Stimulated activated CD4-positive, alpha-beta T cell treated with anti-CD3 and anti-CD28 coated beads, Interleukin-4, amount 100 ng/mL, for 24 hours (primary cell): ENCODE measurements at places on chromosomes 6 and 20.
A peak's percentile ranks its signal among the peaks of the same experiment; 100 is the strongest.

GRCh38 chr20:9053108-9053507, 15.8 kb upstream of the PLCB4 start:
- DNase-seq: no peak

GRCh38 chr6:70823651-70824050, 133.2 kb downstream of the B3GAT2 start:
- DNase-seq: no peak

DNA sequence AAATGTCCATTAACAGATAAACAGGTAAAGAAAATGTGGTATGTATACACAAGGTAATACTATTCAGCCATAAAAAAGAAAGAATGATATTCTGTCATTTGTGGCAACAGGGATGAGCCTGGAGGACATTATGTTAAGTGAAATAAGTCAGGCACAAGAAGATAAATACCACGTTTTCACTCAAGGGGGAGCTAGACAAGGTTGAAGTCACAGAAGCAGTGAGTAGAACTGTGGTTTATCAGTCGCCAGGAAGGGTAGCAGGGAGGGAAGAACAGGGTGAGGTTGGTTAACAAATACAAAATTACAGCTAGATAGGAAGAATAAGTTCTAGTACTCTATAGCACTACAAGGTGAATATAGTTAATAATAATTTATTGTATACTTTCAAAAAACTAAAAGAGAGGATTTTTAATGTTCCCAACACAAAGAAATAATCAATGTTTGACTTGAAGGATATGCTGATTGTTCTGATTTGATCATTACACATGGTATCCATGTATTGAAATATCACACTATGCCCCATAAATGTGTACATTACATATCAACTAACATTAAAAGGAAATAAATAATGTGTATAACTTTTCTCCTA, 21.1 kb downstream of the RTN4IP1 start:
- DNase-seq: peak; percentile 34

- no peak for DNase-seq
Measured at GRCh38 chr20:52624281-52624680, 347.9 kb upstream of the TSHZ2 start.

DNA sequence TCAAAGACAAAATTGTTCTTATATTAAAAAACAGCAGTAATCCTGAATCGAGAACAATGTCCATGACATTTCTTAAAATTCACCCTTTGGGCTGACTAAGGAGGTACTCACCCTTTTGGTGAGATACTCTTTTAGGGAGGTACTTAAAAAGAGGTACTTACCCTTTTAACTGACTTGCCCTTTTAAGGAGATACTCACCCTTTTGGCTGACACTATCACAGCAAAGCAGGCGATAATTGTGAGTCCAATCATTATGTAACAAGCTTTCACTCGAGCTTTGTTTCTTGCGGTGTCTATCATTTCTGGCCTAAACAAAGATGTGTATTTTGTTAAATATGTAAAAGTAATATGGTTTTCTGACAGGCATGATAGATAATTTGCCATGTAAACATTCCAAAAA, 3.7 kb downstream of the FAM162B start:
- no peak for DNase-seq

GRCh38 chr20:50450881-50451752, 59.1 kb upstream of the PTPN1 start:
- no peak for DNase-seq

DNA sequence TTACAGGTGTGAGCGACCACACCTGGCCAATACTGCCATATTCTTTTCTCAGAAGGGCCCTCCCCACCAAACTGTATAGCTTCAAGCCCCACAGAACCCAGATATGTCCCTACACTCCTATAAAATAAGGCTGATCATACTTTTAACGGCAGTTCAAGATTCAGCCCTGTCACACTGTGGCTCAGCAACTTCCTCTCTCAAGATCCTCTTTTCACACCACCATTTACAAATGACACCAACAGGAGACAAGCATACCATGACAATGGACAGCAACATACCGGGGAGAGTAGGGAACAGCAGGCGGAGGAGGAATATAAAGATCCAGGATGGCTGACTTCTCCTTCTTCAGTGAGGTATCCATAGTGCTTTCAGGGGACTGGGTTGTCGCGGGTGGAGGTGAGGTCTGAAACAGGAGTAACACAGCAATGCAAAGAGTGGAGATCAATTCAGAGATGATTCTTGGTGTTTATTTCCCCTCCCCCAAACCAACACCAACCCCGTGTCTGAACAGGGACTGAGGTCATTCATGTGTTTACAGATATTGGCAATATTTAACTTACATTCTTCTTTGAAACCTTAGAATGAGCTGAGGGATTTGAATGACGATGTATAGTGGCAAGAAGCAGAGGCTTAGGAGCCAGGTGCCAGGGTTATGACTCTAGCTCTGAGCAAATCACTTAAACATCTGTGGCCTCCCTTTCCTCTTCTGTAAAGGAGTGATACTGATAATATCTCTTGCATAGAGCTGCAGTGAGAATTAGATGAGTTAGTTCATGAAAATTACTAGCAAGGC, 57.6 kb upstream of the IPCEF1 start:
- no peak for DNase-seq

- DNase-seq: peak; percentile 20
Measured at GRCh38 chr20:37202267-37202943, 23.1 kb upstream of the MROH8 start.

- no peak for DNase-seq
Measured at GRCh38 chr6:2047855-2048254, 197.6 kb downstream of the GMDS start.

DNA sequence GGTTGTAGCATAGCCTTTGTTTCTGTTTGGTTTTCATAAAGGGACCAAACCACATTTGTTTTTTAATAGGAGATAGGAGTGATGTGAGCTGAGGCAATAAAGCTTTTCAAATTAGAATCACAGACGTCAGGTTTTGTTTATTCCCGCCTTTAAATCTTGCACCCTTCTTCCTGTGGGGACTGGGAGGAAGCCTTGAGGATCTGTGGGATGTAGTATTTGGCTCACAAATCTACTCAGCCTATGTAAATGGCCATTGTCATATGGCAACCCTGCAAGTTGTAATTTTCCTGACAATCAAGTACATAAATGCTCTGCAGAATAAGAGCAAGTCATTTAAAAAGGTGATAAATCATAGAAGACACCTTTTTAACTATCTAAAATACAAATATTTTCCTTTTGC, 110.4 kb downstream of the ADGRG6 start:
- DNase-seq: no peak

DNA sequence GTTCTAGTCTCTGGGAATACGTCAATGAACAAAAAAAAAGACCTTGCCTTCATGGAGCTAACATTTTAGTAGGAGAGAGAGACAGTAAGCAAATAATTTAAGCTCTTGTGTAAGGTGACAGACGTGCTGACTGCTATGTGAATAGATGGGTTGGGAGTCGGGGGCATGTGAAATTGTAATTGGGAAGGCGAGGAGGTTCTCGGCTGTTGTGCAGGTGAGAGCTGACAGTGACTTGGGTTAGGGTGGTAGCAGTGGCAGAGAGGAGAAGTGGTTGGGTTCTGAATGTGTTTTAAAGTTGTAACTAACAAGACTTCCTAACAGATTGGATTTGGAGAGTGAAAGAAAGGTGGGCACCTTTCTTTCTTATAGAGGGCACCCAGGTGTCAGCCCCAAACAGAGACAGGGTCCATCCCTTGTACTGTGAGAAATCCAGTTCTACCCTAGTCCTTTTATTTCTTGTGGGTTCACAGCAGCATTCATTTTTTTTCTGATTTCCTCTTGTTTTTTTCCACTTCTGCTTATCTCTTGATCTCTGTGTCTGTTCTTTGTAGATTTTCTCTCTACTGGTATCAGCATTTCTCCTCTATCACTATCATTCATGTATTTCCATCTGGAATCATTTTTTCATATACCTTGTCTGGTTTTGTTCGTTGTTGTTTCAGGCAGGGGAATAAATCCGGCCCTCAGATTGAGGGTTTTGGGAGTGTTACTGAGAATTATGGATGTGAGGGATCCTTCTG, 15.4 kb upstream of the MYLK2 start:
- no peak for DNase-seq

GRCh38 chr6:41430875-41431274, 95.5 kb downstream of the NCR2 start:
- DNase-seq: no peak

DNA sequence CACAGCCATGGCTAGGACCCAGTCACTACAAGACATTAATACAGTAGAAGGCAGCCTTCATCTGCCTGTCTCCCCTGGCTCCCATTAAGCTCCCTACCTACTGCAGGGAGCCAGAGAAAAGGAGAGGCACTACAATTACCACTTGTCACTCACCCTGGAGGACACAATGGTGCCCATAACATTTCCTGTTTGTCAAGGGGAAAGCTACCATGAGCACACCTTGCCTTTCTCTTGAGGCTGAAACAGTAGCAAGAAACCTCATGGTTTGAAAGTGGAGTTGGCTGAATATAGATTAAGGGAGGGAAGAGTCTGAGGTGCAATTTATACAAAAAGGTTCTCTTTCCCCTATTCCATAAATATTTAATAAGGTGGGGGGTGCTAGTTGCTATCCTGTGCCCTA, 27.9 kb downstream of the STK38 start:
- no peak for DNase-seq

DNA sequence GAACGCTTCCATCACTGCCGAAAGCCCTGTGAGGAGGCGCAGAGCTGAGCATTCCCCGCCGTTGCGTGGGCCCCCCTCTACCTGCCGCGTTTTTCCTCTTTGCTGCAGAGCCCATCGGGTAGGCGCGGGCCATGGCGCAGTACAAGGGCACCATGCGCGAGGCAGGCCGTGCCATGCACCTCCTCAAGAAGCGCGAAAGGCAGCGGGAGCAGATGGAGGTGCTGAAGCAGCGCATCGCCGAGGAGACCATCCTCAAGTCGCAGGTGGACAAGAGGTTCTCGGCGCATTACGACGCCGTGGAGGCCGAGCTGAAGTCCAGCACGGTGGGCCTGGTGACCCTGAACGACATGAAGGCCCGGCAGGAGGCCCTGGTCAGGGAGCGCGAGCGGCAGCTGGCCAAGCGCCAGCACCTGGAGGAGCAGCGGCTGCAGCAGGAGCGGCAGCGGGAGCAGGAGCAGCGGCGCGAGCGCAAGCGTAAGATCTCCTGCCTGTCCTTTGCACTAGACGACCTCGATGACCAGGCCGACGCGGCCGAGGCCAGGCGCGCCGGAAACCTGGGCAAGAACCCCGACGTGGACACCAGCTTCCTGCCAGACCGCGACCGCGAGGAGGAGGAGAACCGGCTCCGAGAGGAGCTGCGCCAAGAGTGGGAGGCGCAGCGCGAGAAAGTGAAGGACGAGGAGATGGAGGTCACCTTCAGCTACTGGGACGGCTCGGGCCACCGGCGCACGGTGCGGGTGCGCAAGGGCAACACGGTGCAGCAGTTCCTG, 693 bp downstream of the FAM50B start:
- no peak for DNase-seq

DNA sequence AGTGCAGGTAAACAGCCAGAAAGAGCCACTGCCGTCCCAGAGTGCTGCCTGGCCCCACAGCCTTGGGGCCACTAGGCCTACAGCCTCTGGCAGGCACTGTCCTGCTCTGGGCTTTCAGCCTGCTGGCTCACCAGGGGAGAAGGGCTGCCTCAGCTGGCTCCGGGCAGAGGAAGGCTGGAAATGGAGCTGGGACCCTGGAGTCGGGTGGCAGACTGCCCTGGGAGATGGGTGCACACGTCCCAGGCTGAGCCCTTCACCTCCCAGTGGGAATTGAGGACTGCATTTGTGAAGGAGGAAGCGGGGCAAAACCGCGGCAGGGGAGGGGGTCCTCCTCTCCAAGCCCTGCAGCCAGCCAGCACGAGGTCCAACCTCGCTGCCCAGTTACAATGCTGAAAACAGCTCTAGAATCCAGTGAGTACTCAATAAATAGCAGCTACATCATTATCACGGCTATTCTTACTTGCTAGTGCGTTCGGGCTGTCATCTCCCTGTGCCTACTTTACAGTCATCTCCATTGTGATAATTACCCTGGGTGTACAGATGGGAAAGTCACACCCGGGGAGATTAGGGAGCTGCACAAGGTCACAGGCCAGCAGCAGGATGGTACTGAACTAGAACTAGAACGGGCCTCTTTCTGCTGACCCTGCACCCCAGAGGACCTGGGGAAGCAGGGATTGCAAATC, 13.1 kb downstream of the ACSS1 start:
- no peak for DNase-seq
